Activated CD8-positive, alpha-beta T cell treated with anti-CD3 and anti-CD28 coated beads for 36 hours (primary cell): ENCODE measurements at places on chromosomes 5 and 9. TPM values are rescaled to one million over a fixed set of nuclear protein-coding genes. Genes with fewer than 3 reads are reported as not detected.
A peak's percentile ranks its signal among the peaks of the same experiment; 100 is the strongest.

The PFDN1 gene
- total RNA-seq, result 49.1 TPM

GRCh38 chr5:41145306-41145705 is 68.0 kb downstream of the C6 start:
- no peak for DNase-seq

GRCh38 chr9:110101531-110102161 is 106.3 kb downstream of the C9orf152 start:
- no peak for DNase-seq

The CXXC5 gene
- total RNA-seq, result 4.3 TPM

- peak; percentile 22 for DNase-seq
Measured at GRCh38 chr5:75734913-75735789, 17.9 kb upstream of the POC5 start.

GRCh38 chr9:93267091-93267541 is 83.2 kb downstream of the WNK2 start:
- no peak for DNase-seq

GRCh38 chr9:108436448-108436847 is 419.3 kb downstream of the ACTL7B start:
- no peak for DNase-seq

GRCh38 chr9:79686381-79687130 is 114.8 kb downstream of the TLE4 start:
- DNase-seq, result no peak

DNA sequence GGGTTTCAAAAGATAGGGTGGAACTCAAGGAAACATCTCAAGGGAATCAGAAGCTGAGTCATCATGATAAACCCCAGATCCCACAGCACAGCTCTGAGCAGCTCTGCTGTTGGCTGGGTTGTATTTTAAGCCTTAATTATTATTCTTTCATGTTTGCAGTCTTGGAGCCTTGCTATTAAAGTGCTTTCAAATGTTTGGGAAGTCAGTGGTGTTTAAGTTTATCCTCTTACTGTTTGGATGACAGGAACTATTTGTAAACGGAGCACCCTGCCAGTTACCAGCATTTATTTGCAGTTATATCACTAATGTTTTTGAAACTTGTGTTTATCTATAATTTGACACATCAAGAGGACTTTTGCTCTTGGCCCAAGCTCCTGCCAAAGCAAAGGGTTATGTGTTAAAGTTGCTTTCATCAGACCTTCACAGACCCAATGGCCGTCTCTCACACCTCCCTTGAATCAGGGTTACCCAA is 141.1 kb upstream of the SPDL1 start:
- DNase-seq, result no peak
